ENCODE measurements at places on chromosomes 6 and 20. TPM values are rescaled to one million over a fixed set of nuclear protein-coding genes. Genes with fewer than 3 reads are reported as not detected.

The GSTA3 gene
- not detected for total RNA-seq

DNA sequence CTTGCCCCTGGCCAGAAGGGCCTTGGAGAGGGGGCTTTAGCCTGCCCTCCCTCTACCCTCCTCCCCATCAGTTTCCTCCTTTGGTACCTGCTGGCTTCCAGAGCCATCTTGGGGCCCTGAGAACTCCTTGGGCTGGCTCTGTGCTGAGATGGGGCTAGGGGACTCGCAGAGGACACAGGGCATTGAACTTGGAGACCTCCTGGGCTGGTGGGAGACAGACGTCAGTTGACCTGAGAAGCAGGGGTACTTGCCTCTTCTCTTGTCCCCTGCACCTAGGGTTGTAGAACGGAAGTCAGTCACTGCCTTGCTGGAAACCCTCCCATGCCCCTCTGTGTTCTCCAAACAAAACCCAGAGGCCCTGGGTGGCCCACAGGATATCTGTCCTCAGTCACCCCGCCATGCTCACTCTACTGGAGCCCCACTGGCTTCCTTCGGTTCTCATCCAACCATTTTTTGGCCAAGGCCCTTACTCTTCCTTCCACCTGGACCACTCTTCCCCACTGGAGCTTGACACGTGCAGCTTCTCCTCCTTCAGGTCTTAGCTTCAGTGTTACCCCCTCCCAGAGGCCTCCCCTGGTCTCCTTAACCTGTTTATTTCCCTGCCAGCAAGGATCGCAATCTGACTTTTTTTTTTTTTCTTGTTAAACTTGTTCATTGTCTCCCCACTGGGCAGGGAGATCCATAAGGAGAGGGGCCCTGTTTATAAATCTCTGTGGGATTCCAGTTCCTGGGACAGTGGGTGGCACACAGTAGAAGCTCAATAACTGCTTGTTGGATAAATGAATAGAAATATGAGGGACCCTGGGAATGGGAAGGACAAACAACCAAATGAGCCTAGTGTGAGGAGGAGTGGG, 971 bp downstream of the RBCK1 start:
- no peak for DNase-seq

- no peak for DNase-seq
Observed at GRCh38 chr6:66930559-66931290, 1223.7 kb upstream of the EYS start.

DNA sequence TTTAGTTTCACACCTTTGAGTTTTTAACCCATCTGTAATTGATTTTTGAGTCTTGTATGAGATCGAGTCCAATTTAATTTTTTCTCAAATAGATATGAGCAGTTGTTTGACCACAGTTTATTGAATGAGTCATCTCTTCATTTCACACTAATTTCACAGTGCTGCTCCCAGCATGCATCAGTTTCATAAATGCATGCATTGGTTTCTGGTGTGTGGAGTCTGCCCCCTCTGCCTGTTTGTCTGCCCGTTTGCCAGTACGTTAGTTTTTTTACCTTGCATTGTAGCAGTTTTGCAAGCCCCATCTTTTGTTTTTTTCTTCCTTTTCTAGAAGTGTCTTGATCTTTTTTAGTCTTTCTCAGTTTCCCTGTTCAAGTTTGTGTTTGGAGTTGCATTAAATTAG, 11.9 kb downstream of the SLX4IP start:
- DNase-seq, result peak; percentile 52

- DNase-seq, result no peak
Observed at GRCh38 chr6:129134535-129134934, 251.6 kb downstream of the LAMA2 start.

GRCh38 chr6:126086560-126086959, 100.2 kb downstream of the TRMT11 start:
- no peak for DNase-seq
